Fibroblast of skin of left biceps (primary cell): ENCODE measurements at places on chromosomes 6 and 20.

DNA sequence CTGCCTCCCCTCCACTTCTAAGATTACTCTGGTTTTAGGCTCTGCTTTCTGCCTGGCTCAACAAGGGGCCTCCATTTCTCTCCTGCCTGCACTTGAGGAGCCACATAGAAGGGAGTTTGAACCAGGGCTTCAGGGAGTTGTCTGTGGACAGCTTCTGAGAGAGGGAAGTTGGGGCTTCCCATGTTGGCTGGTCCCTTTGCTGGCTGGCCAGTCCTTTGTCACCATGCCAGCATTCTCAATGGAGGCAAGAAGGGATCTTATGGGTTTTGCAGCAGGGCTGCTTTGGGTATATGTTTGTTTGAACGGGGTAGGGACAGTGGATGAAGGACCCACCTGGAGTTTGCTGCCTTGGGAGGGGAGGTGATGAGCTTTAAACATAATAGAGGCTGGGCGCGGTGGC, 124.9 kb downstream of the CARMIL1 start:
- no peak for DNase-seq

- DNase-seq, result no peak
Observed at GRCh38 chr6:163460307-163460782, 45.8 kb downstream of the QKI start.

DNA sequence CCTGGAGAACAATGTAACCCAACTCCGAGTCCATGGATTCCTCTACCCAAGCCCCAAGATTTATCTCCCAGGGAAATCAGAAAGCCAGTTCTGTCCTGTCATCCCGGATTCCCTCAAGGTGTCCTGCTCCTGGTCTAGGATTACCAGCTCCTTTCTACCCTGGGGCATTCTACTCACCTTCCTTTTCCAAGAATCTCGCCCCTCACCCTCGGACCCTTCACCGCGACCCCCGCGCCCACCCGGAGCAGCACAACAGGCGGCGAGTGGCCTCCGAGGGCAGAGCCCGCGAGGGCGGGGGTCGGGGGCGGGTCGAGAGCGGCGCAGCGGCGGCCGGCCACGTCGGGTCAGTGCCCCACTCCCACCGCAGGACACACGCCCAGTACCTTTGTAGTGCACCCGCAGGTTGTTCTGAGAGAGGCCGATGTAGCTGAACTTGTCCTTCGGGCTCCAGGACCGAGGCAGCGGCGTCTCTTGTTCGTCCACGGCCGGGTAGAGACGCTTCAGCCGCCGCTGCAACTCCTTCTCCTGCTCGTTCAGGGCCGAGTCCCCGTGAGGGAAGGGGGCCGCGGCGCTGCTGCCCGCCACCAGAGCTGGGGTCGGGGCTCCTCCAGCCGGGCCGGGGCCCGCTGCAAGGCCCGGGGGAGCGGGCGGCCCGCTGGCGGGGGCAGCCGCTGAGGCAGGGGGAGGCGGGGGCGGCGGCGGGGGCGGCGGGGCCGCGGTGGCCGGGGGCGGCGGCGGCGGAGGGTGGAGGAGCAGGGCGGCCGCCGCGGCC, 897 bp downstream of the RANBP9 start:
- no peak for DNase-seq

DNA sequence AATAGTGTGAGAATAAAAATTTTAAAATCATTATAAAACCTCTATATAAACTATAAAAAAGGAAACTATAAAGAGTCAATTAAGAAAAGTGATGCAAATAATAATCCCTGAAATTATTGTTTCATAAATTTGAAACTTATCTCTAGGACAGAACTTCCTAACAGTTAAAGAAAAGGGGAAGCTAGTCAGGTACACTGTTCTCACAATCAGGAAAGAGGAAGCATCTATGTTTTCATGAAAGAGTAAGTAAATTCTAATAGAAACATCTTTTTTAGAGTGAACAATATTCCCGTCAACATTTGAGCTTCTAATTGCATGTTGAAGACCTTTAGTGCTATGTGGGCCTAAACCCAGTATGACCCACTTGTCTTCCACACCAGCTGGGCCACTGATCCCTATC, 1.2 kb upstream of the ADGRF1 start:
- DNase-seq, result no peak

DNA sequence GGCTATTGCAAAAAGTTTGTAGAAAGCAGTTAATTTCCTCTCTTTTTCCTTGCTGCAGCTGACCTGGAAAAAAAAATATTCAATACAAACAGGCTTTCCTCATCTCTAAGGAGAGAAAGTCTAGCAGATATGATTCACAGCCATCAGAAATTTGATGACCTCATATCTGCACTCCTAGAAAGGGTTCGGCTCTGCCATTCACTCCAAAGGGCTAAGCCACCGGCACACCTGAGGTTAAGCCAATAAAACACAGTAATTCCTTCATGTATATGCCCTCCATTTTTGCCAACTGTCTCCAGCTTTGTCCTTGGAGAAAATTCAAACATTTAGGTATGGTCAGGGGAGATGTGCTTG, 18.7 kb upstream of the LY86 start:
- no peak for DNase-seq

GRCh38 chr20:7459083-7459482, 481.2 kb downstream of the HAO1 start:
- DNase-seq, result no peak

DNA sequence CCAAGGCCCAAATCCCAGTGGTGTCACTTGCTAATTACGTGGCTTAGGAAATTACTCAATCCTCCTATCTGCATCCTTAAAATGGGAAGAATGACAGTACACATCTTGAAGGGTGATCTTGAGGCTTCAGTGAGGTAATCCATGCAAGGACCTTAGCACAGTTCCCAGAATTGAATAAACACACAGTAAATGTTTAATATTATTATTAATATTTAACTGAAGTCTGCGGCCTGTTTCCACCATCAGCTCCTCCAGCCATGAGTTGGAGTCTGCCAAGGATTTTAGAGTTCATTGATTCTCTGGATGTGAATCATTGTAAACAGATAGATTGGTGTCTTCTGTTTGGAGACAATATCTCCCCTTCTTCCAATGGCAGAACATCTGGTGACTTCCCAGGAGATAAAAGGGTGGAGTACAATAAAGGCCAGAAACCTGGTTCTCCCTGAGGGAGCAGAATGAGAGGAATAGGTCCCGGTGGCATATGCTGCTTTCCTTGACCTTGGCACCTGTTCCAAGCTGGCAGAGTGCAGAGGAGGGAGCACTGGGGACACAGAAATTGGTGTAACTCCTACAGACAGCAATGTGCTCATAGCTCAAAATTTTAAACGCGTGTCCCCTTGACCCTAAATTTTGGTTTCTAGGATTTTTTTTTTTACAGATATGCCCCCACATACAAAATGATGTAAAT, 25.4 kb downstream of the UNC5CL start:
- no peak for DNase-seq

DNA sequence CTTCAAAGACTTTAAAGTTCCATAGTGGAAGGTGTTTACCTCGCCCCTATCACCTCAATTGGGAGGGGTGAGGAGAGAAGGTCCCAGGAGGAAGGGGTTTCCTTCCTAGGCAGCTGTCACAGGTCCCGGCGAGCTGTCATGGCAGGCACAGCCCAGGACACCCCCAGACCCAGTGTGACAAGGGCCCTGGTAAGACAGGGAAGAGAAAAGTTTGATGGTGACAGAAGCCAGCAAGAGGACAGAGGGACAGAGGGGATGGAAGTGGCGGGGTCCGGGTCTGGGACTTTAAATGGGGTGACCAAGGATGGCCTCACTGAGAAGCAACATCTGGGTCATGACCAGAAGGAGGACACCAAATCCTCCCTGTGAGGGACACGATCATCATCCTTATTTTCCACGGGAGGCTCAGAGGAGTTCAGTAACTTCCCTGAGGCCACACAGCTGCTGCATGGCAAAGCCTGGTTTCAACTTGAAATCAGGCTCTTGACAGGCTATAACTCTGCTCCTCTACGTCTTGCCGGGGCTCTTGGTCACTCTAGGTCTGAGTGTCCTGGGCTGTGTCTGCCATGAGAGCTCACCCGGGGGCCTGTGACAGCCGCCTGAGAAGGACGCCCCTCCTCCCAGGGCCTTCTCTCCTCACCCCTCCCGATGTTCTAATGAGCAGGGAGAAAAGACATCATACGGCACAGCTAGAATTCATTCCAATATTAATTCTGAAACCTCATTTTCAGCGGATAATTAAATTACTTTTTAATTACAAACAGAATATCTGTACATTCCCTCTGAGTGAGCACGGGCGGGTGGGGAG, 222.2 kb downstream of the PREX1 start:
- DNase-seq, result no peak

DNA sequence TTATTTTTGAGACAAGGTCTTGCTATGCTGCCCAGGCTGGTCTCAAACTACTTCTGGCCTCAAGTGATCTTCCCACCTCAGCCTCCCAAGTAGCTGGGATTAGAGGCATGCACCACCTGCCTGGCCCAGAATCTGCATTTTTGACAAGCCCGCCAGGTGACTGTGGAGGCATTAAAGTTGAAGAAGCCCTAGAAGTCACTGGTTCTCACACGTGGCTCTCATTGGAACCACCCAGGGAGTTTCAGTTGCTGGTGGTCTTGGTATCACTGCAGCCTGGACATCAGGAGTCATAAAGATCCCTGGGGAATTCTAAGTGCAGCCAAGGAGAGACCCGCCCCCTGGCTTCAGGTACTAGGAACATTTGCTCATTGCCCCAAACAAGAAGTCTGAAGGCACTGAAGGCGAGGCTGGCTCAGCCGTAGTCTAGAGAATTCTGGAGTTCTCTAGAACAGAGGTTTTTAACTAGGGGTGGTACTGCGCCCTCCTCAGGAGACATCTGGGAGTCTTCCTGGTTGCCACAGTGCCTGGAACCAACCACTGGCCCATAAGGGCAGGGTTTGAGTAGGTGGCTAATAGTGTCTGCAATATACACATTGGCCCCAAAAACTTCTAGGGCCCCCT, 182.8 kb downstream of the ZMYND8 start:
- no peak for DNase-seq

DNA sequence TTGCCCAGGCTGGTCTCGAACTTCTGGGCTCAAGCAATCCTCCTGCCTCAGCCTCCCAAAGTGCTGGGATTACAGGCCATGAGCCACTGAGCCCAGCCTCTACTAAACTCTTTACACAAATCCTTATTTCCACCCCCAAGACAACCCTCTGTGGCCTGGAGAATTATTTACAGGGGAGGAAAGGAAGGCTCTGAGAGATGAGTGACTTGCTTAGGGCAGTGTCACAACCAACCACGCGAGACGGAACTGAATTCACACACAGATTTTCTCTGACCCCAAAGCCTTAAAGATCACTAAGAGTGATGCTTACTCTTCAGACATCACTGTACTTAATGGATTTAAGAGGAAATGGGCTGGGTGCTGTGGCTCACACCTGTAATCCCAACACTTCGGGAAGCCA, 86.2 kb downstream of the RIPOR3 start:
- DNase-seq, result no peak

- no peak for DNase-seq
Observed at GRCh38 chr6:73519926-73520687, 725 bp downstream of the EEF1A1 start.

DNA sequence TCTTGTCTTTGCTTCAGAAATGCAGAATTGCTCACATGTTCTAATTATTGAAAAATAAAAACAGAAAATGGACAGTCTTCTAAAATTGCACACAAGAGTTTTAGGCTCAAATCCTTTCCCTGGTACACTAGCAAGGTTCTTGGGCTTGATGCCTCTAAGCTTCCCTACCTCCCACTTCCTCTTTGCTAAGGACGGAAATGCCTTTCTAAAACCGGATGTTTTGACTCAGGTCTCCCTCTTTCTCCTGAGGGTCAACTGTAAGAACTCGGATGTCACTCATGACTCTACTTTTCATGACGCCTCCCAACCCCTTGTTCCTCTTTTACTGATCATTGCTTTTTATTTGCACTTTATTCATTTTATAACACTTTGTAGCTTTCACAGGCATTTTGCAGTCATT, 613.5 kb downstream of the C6orf118 start:
- DNase-seq, result no peak

- no peak for DNase-seq
Observed at GRCh38 chr6:89596484-89596883, 42.1 kb downstream of the LYRM2 start.

DNA sequence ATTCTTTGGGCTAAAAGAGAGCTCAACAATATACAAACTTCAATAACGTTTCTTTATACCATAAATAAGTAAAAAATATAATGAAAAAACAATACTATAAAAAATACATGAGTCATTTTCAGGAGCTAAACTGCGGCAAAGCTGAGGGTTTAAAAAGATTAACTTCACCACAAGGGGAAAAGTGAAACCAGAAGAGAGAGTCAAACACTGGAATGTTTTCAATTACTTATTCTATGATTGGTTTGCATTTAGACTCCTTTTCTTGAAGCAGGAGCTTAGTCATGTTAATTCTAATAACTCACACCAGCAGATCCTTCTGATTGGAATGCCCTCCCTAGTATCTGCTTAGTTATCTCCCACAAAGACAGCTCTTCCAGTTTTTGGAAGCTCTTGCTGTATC, 627.3 kb downstream of the UTRN start:
- peak; percentile 76 for DNase-seq

DNA sequence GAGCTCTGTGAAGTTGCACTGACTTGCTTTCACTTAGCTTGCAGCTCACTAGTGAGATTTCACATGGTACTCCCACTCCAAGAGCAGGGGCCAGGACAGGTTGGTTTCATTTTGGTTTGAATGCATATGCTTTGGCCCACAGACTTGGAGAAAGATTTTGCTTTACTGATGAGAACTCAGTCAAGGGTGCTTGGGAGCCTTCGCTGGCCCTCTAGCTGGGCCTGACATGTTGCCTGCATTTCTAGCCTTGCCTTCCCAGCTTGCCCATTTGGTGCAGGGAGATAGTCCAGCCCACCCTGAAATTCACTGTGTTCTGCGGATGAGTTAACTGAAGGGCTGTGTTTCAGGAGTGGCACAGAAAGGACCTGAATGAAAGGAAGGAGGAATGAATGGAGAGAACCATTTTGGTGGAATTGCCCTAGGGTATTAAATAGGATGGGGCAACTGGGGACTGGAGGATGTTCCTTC, 1.9 kb downstream of the SGK1 start:
- no peak for DNase-seq

DNA sequence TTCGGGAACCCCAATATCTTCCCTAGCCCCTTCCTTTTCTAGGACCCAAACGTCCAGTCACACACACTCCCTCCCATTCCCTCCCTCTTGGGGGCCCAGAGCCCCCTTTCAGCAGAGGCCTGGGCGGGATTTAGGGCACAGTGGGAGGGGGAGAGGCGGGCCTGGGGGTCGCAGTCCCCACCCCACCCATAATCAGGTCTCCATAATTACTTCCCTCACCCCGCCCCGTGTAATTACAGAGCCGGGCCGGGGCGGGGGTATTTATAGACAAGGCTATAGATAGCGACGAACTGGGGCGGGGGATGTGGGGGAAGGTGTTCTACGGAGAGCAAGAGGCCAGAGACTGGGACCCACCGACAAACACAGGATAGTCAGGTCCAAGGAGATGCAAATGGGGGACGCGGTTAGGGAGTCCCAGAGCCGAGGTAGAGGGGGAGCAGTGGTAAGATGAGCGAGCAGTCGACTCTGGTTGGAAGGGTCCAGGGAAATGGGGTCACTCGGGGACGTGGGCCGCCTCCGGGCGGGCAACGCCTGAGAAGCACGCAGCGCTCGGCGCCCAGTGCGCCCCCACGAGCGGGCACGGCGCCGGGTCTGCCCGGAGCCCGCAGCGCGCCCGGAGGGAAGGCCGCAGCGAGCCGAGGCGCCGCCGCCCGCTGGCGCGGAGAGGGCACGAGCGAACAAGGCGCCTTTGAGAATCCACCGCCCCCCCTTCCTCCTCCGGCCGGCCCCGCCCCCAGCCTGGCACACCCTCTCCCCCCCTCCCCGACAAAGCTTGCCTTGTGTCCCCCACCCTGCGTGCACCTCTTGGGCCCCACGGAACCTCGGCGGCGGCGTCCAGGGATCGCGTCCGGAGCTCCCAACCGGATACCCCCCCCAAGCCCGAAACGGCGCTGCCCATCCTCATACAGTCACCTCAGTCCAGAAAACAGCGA, 670 bp upstream of the COL11A2 start:
- DNase-seq, result no peak
